ENCODE measurements at places on chromosomes 6 and 20. TPM values are rescaled to one million over a fixed set of nuclear protein-coding genes. Genes with fewer than 3 reads are reported as not detected.
A peak's percentile ranks its signal among the peaks of the same experiment; 100 is the strongest.

DNA sequence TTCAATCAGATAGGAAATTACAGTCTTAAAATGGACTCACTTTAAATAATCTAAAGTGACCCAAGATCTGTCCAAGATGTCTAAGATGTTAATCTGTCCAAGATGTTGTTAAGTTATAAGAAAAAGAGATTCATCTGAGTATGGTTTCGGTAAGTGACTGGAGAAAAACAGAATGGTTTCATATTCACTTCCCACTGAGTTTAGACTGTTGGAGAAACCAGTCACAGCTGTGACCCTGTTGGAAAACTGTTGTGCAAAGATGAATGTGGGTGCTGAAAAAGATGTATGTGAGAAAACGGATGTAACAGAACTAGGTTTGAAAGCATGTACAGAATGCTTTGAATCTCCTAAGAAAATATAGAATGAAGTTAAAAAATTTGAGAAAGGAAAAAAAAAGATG, 325.9 kb downstream of the COL12A1 start:
- H3K36me3 ChIP-seq: no peaks in the 10 kb centered on the region
- H3K4me3 ChIP-seq: no peak overlapping the region
- no peaks in the 10 kb centered on the region for H3K4me1 ChIP-seq
- no peaks in the 10 kb centered on the region for H3K27me3 ChIP-seq

The STAU1 gene
- total RNA-seq: 42.5 TPM

The SLC26A8 gene
- not detected for total RNA-seq

The FAM209B gene
- total RNA-seq: 0.45 TPM

DNA sequence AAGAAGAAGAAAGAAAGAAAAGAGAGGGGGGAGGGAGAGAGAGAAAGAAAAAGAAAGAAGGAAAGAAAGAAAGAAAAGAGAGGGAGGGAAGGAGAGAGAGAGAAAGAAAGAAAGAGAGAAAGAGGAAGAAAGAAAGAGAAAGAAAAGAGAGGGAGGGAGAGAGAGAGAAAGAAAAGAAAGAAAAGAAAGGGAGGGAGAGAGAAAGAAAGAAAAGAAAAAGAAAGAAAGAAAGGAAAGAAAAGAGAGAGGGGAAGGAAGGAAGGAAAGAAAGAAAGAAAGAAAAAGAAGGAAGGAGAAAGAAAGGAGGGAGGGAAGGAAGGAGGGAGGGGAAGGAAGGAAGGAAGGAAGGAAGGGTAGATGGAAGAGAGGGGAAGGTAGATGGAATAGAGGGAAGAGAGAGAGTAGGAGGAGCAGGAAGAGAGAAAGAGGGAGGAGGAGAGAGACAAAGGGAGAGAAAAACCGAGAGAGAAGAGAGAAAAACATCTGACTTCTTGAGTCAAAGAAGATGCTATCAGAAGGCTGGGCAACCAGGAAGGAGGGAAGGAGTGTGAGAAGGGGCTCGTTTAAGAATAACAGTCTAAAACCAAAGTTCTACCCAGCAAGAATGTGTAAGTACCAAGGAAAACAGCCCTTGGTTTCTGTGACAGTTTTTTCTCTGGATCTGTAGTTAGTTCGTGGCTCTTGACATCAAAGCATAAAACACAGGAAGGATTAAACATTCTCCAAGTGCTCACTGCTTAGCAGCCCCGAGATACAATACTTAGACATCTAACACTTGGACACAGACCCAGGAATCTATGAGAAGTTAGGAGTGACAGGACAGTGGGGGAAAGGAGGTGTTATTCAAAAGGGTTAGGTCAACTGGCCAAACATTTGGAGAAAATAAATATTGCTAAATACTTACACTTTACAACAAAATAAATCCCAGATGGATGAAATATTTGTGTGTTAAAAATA, 131.9 kb upstream of the STMND1 start:
- no peaks in the 10 kb centered on the region for H3K36me3 ChIP-seq
- H3K27ac ChIP-seq: no peak overlapping the region
- DNase-seq: no peak
- H3K4me1 ChIP-seq: peaks cover 2% of the 10 kb centered on the region
- no peak overlapping the region for H3K4me3 ChIP-seq

DNA sequence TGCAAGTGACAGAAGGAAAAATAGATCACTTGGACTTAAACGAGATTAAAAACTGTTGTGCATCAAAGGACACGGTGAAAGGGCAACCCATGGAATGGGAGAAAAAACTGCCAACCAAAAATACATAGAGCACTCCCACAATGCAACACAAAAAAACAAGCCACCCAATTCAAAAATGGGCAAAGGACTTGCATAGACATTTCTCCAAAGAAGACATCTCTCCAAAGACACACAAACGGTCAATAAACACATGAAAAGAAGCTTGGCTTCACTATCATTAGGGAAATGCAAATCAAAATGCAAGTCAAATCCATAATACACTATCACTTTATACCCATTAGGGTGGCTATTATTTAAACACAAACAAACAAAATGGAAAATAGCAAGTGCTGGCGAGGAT, 45.0 kb downstream of the PXDC1 start:
- no peaks in the 10 kb centered on the region for H3K36me3 ChIP-seq
- no peak for DNase-seq
- no peak overlapping the region for H3K27ac ChIP-seq
- H3K27me3 ChIP-seq: peaks cover 5% of the 10 kb centered on the region
- no peak overlapping the region for H3K4me3 ChIP-seq

DNA sequence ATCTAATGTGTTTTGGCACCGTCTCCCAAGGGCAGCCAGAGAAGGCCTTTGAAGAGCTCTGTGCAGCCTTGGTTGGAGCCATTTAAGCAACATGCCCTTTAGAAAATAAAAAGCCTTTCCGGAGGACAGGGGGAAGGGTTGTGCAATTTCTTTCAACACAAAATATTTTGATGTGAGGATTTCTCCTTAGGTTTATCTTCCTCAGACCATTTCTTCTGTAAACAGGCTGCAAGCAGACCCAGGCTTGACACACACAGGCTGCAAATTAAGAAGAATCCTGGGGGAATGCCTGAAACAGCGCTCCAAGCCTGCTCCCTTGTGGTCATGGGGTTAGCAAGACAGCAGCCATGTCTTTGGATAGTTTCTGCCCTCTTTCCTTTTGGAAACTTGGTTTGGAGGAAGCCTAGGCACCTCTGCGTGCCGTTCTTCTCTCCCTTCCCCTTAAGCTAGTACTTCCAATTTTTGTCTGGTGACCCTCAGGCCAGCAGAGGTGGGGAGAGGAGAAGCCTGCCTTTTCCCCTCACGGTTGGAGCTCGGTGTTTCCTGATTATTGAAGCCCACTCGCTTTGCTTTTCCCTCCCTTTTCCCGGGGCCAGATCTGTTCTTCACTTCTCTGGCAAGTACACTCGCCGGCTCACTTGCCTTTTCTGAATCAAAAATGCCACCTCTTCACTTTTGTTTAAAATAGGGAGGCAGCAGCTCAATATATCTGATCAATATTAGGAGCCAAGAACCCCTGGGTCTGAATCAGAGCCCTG, 39.6 kb upstream of the NOX3 start:
- no peak overlapping the region for H3K27ac ChIP-seq
- no peaks in the 10 kb centered on the region for H3K27me3 ChIP-seq
- no peak for DNase-seq

GRCh38 chr20:14259689-14260088, 77.7 kb downstream of the FLRT3 start:
- DNase-seq: no peak
- H3K27ac ChIP-seq: no peak overlapping the region
- no peaks in the 10 kb centered on the region for H3K4me1 ChIP-seq
- H3K27me3 ChIP-seq: no peaks in the 10 kb centered on the region

DNA sequence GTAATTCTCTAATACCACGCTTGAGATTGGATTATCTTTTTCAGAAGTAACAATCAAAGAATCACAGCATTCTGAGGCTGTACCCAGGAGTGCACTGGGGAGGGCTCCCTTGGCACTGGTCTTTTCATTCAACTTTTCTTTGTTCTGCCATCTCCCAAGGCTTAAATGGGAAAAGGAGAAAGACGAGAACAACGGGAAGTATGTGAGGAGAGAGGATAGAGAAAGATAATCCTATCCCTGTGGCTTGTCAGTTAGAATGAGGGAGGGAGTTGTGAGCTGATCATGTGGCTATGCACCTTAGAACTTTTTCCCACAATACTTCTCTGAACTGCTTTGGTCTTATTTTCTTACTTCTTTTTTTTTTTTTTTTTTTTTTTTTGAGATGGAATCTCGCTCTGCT, 83.1 kb downstream of the CAP2 start:
- no peaks in the 10 kb centered on the region for H3K36me3 ChIP-seq
- no peak overlapping the region for H3K27ac ChIP-seq
- H3K4me3 ChIP-seq: no peak overlapping the region

DNA sequence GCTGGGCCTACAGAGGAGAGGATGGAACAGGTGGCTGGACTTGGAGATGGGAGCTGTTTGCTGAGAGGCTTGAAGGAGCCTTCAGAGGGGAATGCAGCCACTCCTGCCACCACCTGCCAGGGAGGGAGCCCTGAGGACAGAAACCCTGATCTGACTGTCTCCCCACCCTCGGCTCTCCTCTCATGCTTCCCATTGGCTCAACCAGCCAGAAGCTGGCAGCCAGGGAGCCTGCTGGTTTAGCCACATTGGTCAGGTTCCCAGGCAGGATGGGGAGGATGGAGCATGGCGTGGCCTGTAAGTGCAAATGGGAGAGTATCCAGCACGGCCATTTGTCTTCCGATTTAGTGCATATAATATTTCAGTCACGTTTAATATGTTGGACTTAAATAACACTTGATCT, 12.8 kb downstream of the TREM1 start:
- H3K27ac ChIP-seq: no peak overlapping the region
- H3K36me3 ChIP-seq: no peaks in the 10 kb centered on the region
- no peak overlapping the region for H3K4me3 ChIP-seq
- H3K4me1 ChIP-seq: peaks cover 13% of the 10 kb centered on the region
- H3K27me3 ChIP-seq: peaks cover 8% of the 10 kb centered on the region

The SIRPA gene
- not detected for total RNA-seq

- DNase-seq: no peak
- H3K27ac ChIP-seq: no peak overlapping the region
- no peaks in the 10 kb centered on the region for H3K4me1 ChIP-seq
- H3K4me3 ChIP-seq: no peak overlapping the region
Observed at GRCh38 chr6:146433881-146434731, 109.5 kb upstream of the RAB32 start.

DNA sequence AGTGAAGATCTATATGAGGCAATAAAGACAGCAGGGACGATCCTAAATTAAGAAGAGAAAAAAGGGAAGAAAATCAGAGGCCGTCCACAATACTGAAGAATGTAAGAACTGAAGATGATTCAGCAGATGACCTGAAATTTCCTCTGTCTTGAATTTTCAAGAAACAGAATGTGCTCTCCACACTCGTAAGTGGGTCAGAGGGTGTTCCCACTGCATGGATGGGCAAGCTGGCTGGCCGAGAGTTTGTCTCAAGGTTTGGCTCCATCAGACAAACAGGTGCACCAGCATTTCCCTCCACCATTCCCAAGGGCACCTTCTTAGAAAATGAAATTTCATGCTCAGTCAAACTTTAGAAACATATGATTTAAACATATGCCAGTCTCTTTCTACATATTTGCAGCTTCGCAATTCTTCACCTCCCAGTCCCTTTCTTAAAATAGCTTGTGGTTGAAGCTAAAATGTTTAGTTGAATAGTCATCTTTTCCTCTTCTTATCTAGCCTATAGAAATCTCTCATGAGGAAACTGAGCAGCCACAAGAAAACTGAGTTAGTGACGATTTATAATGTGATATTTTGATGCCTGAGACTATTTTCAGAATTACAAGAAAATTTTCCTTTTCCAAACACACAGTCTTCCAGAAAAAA, 576.4 kb downstream of the PRKN start:
- H3K27ac ChIP-seq: no peak overlapping the region
- H3K27me3 ChIP-seq: no peaks in the 10 kb centered on the region
- no peak overlapping the region for H3K4me3 ChIP-seq
- no peaks in the 10 kb centered on the region for H3K36me3 ChIP-seq
- no peak for DNase-seq
- no peaks in the 10 kb centered on the region for H3K4me1 ChIP-seq

DNA sequence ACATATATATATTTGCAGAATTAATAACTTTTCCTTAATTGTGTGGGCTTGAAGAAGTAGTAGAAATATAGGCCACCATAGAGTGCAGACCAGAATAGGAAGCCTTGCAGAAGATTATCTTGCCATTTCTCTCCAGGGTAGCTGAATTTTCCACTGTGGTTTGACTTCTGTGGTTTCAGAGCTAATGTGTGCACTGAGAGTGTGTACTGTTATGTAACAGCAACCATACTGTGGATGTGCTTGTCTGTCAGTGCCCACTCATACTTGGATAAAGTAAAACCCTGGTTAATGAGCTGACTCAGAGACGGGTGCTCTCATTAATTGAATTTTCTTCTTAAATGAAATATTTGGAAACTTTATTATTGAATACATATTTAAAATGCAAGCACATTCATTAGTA, 57.2 kb downstream of the CEP43 start:
- peaks cover 4% of the 10 kb centered on the region for H3K4me1 ChIP-seq
- DNase-seq: peak; percentile 41
- no peak overlapping the region for H3K4me3 ChIP-seq
- peaks cover 16% of the 10 kb centered on the region for H3K27me3 ChIP-seq
- H3K27ac ChIP-seq: no peak overlapping the region

DNA sequence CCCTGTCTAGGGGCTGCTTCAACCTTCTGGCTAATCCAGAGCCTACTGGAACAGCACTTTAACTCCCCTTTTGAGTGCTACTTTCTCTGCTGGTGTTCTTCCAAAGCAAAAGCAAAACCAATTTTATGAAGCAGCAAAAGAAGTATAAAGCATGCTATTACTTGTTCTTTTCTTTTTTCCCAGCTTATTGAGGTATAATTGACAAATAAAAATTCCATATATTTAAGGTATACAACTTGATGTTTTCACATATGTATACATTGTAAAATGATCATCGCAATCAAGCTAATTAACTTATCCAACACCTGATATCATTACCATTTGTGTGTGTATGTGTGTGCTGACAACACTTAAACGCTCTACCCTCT, 14.9 kb downstream of the ID4 start:
- H3K36me3 ChIP-seq: no peaks in the 10 kb centered on the region
- H3K27me3 ChIP-seq: no peaks in the 10 kb centered on the region
- H3K27ac ChIP-seq: no peak overlapping the region
- H3K4me1 ChIP-seq: no peaks in the 10 kb centered on the region
- DNase-seq: no peak

DNA sequence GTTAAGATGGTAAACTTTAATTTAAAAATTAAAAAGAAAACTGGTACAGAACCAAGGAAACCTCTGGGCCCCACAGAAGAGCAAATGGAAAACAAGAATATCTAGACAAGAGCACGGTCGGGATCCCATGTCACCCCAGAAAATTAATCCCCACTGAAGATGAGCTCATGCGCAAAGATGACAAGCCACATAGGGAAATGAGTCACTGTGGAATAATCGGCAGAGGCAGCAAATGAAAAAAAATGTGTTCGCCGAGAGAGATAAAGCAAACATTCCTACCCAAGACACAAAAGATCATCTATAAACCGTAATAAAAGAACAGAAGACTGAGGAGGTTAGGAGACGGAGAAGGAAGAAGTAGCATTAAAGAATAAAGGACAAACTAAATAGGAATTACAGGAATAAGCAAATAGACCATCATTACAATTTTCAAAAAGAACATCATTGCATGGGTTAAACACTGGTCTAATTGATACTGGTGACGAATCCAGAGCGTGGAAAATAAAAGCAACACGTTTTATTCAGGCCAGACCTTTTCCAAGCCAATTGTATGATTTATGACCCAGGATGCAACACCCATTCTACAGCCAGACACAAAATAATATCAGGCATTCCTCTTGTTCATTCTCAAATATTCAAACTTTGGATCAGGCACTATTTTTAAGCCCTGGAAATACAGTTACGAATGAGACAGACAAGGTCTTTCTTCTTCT, 138.0 kb upstream of the ARID1B start:
- no peaks in the 10 kb centered on the region for H3K36me3 ChIP-seq
- H3K27me3 ChIP-seq: no peaks in the 10 kb centered on the region
- H3K4me3 ChIP-seq: no peak overlapping the region
- no peak for DNase-seq
- H3K27ac ChIP-seq: no peak overlapping the region

The NEU1 gene
- total RNA-seq: 16.5 TPM

Data from activated CD8-positive, alpha-beta T cell treated with anti-CD3 and anti-CD28 coated beads, Interleukin-2, amount 10 ng/mL, durations not matched to agents 7 days and 5 days (primary cell).